ENCODE measurements at places on chromosomes 11 and 22.

GRCh38 chr11:123519055-123519796 lies 89.2 kb downstream of the GRAMD1B start:
- no peak for DNase-seq

DNA sequence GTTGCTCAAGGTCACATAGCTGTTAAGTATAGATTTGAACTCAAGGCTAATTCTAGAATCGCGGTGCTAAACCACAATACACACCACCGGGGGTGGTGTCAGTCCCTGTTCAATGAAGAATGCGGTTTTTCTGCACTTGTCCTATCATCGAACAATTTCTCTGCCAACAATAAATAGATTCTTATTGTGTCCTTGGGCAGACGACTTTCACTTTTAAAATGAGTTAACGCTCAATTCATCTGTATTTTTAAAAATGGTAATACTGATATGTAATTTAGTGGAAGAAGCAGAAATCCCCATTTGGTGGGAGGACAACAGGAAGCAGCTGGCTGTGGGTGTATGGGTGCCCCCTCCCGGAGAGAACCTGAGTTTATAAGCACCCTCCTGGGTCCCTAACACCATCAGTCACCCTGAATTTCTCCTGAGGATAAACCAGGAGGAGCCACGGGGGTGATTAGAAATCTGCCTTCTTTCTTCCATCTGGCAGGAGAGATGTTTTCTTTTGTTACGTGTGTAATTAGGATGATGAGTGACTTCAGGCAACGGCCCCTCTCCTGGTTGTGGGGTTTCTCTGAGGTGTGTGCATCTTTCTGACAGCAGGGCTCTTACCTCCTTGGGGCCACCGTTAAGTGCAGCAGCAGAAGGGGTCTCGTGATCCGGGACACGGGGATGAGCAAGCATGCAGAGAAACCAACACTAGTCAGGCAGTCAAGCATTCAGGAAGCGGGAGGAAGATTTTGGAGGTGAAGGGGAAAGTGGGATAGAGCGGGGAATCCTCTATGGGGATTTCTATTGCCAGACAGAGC lies 87.7 kb downstream of the GRAMD1B start:
- DNase-seq, result no peak

DNA sequence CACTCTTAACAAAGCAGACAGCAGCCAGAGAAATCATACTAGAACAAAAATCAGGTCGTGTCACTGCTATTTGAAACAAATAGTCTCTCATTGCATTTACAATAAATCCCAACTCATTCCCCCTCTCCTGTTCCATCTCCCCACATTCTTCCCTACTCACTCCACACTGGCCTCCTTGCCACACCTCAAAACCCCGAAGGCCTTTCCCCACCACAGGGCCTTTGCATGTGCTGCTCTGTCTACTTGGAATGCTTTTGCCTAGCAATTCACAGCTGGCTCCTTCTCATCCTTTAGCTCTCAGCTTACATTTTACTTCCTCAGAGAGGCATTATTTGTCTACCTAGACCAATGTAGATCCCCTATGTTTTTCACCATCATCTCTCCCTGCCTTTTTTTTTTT lies 6.3 kb upstream of the THOC5 start:
- DNase-seq, result no peak

- no peak for DNase-seq
These were observed 1.6 kb upstream of the CNGA4 start for GRCh38 chr11:6237266-6237665.

DNA sequence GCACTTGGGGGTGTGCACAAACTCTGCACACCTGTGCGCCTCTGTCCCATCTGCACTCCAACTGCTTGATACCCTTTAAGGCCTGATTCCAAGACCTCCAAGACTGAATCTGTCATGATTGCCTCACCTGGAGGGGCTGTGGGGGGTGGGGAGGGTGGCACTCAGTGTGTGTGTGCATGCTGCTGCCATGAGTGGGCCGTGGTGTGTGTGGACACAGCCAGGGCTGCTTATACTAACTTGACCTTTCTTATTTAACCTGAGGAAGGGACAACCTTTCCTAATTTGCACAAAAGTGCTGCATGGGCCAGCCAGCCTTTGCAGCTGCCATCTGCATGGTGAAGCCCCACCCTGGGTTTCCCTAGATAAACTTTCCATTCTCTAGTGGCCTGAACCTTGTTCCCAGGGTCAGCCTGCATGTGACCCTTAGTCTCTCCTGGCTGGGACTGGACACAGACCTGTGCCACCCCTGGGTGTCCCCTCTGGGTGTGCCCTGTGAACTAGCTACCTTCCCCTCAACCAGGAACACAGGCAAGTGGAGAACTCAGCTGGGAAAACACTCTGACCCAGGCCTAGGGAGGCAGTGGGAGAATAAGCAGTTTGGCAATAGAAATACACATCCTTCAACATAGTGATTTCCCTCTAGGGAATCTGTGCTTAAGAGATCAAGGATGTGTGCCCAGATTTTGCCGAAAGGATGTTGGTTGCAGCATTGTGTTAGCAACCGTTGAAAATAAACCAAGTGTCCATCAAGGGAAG lies 45.4 kb upstream of the DKK3 start:
- DNase-seq, result no peak

DNA sequence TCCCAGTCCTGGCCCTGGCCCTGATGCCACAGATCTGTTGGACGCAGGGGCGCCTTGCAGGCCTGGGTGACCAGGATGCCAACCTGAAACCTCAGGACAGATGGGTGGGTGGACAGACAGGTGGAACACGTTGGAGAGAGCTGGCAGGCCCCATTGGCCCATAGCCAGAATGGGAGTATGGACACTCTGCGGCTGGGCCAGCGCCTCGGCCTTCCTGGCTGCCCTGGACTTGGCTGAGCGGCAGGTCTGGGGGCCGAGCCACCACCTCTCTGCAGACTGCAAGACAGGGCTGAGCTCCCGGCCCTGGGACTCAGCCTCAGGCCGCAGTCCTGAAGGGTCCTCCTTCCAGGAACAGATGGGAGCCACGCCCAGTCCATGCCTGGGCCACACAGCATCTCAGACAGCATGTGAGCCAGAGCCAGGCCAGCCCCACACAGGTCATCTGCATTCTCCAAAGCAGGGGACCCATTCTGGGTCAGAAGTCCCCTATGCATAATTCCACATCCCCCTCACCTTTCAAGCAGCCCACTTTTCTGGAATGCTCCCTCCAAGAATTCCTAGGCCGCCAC lies 14.1 kb downstream of the WNT7B start:
- no peak for DNase-seq

- no peak for DNase-seq
These were observed 1.4 kb downstream of the DTX4 start for GRCh38 chr11:59173080-59173963.

DNA sequence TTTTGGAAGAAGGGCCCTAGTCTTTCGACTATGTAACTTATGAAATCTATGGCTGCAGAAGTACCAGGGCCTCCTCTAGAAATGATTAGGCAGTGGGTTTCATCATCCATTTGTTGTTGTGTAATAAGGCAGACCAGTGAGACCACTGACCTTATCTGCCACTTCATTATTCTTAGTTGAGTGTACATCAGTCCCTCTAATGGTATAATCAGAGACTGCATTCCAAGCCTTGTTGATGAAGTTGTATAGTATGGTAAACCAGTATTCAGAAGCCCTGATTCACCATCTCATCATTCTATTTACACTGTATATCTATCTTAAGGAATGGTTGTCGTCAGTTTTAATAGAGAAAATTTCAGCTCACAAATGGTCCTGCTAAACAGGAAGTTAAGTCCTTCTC lies 32.2 kb upstream of the GRIA4 start:
- peak; percentile 29 for DNase-seq

DNA sequence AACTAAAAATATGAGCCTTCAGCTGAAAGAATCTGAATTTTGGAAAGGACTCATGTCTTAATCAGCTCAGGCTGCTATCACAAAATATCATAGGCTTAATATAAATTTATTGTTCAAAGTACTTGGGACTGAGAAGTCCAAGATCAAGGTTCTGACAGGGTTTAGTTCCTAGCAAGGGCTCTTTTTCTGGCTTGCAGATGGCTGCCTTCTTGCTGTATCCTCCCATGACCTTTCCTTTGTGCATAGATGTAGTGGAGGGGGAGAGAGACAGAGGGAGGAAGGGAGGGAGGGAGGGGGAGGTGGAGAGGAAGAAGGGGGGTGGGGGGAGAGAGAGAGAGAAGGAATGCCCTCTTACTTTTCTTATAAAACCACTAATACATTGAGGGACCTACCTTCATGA lies 306.8 kb upstream of the DDI1 start:
- DNase-seq, result no peak

DNA sequence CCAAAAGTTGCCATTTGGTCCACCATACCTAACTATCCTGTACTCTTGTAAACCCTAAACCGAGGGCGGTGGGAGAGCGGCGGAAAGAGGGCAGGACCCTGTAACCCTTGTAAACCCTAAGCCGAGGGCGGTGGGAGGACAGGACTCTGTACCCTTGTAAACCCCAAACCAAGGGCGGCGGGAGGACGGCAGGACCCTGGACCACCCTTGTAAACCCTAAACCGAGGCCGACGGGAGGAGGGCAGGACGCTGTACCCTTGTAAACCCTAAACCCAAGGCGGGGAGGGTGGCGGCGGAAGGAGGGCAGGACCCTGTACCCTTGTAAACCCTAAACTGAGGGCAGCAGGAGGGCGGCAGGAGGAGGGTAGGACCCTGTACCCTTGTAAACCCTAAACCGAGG lies 12.5 kb upstream of the OR52I2 start:
- no peak for DNase-seq

DNA sequence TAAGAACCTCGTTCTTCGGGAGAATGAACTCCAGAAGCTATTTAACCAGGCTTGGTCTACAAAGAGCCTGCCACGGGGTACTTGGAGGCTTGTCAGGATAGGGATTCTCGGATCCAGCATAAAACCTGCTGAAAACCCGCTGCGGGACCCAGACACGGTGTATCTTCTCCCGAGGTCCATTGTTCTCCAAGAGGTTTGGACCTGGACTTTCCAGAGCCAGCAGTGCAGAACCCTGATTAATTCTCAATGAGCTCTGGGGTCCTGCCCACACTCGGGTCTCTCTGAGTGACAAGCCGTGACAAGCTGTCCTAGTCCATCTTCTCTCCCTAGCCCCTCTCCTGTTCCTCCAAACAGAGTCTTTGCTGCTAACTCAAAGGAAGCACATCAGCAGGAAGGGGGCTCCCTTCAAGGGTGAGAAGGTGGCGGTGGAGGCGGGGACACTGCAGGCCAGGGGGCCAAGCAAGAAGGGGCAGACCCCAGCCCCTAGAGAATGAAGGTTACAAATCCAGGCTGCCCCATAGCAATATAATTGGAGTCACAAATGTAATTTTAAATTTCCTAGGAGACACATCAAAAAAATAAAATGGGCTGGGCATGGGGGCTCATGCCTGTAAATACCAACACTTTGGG lies 12.2 kb downstream of the SHANK2 start:
- no peak for DNase-seq

DNA sequence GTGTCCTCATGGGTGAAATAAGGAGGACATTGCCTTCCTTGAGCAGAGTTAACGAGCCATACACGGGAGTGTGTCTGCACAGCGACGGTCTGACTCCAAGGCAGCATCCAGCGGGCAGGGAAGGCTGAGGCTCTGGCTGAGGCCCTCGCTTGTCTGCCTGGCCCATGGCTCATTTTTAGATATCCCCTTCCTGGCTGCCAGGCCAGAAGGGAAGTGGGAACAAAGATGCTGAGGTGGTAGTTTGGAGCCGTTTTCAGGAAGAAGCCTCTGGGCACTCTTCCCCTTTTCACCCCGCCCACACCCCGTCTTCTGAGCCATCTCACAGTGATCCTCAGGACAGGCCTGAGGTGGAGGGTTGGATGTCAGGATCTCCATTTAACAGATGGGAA lies 3.0 kb upstream of the SLCO2B1 start:
- DNase-seq, result no peak

DNA sequence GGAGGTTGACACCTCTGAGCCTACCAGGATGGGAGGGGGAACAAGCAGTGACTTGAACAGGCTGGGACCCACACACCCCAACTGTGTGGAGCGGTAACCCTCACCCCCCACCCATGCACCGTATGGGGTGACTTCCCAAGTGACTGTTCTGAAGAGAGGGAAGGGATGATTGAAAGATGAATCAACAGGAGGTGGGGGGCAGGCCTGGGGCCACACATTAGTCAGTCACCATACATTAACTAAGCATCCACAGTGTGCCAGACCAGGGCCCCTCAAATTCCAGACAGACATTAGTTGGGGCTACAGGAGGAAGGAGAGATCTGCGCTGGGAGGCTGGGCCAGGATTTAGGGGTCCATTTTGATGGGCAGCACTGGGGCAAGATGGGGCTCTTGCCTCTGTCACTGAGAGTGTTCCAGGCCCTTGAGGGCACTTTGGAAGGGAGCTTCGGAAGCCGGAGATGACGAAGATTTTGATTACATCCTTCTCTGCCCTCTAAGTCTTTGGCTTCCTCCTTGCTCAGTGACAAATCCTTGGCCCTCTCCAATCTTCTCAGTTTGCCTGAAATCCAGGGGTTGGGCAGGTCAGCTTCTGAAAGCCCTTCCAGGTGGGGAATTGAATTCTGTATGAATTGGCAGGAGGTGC lies 966 bp downstream of the SMTN start:
- DNase-seq, result peak; percentile 69

DNA sequence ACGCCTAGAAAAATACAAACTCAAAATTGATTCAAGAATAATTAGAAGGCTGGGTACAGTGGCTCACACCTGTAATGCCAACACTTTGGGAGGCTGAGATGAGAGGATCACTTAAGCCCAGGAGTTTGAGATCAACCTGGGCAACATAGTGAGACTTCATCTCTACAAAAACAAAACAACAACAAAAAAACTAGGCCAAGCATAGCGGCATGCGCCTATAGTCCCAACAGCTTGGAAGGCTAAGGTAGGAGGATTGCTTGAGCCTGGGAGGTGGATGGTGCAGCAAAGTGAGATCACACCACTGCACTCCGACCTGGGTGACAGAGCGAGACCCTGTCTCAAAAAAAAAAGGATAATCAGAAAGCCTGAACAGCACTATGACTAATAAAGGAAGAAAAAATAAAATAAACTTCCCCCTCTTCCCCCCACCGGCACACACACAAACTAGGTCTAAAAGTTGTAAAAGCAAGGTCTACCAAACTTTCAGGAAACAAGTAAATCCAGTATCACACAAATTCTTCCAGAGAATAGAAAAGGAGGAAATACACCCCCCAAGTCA lies 35.8 kb downstream of the RRAS2 start:
- peak; percentile 75 for DNase-seq

- DNase-seq, result no peak
These were observed 23.9 kb upstream of the PANX2 start for GRCh38 chr22:50146439-50147238.

DNA sequence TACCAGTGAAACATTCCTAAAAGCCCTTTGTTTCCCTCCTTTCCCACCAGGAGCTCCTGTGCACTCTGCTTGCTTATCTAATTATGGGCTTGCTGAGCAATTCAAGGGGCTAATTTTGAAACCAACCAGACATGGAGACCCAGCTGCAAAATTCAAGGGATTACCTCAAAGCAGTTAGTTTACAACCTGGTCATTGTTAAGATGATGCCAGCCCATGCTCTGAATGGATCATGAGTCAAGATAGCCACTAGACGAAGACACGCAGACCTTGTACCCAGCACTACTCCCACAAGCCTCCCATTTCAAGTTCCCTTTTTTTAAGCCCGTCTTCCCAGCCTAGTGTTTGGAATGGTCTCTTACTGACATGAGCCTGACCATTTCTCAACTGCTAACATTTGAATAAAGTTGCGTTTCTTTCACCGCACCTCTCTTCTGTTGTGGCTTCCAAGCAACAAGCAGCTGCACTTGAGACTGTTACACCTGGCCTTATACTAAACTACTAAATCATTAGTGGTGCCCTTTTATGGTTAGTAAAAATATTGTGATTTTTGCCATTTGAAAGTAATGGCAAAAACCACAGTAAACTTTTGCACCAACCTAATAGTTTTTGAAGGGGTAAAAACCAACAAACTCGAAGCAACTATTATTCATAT lies 315.3 kb upstream of the LUZP2 start:
- DNase-seq, result no peak
